HL-60 (cell line): ENCODE measurements at places on chromosomes 2 and 18.

DNA sequence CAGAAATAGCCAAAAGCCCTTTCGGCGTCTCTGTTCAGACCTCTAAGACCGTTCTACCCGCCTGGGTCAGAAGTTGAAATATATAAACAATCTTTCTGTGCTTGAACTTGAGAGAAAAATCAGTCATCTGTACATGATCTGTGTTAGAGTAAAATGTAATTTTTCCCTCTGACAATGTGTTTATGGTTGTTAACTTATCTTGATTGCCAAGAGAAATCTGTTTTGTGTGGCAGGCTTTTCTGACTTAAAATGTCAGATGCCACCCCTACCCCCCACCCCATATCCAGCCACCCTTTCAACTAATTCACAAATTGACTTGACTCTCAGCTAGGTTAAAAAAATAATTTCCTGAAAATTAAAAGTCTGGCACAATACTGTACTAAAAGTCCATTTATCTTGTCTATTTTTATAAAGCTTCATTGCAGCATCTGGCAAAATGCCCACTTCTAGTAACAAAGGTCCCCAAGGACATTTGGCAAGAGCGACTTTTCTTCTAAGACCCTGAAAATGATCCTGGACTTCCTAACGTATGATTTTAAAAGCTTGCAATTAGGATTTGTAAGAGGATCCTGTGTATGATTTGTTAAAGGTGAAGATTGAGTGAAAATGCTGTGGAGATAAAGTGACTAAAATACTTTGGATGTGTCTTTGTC lies 304.2 kb downstream of the EPHA4 start:
- DNase-seq, result no peak

- DNase-seq, result no peak
Measured at GRCh38 chr2:41892476-41892875, 155.3 kb upstream of the PKDCC start.

DNA sequence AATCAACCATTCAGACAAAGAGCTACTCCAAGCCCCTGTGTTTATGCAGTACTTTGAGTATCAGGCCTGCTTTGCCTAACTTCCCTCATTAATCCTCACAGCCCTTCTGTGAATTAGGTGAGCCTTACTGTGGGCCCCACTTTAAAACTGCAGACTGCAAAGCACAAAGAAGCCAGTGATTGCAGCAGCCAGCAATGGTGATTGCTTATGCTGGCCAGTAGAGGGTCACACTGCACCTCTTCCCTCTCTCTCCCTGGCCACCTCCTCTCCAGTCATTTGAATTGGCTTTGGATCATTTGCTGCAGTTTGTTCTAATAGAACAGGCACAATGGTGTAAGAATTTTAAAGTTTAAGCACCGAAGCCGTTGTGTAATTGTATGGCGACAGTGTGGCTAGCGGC lies 229.9 kb downstream of the AGPS start:
- DNase-seq, result no peak

GRCh38 chr2:46410273-46411244 lies 68.8 kb upstream of the TMEM247 start:
- no peak for DNase-seq

DNA sequence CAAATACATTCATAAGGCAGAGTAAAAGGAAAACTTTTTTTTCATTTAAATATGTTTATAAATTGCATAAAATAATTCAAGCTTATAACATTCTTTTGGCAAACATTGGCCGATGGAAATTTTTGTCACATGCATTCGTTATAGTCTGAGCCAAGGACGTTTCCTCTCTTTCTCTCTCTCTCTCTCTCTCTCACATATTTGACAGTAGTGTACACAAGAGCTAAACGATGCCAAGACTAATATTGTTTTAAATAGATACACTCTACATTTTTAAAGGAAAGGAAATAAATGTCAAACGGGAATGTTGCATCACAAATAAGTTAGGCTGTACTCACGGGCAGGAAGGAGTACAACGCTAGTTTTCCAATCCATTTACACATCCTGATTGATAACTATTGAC lies 251.1 kb upstream of the SMIM21 start:
- DNase-seq, result no peak

DNA sequence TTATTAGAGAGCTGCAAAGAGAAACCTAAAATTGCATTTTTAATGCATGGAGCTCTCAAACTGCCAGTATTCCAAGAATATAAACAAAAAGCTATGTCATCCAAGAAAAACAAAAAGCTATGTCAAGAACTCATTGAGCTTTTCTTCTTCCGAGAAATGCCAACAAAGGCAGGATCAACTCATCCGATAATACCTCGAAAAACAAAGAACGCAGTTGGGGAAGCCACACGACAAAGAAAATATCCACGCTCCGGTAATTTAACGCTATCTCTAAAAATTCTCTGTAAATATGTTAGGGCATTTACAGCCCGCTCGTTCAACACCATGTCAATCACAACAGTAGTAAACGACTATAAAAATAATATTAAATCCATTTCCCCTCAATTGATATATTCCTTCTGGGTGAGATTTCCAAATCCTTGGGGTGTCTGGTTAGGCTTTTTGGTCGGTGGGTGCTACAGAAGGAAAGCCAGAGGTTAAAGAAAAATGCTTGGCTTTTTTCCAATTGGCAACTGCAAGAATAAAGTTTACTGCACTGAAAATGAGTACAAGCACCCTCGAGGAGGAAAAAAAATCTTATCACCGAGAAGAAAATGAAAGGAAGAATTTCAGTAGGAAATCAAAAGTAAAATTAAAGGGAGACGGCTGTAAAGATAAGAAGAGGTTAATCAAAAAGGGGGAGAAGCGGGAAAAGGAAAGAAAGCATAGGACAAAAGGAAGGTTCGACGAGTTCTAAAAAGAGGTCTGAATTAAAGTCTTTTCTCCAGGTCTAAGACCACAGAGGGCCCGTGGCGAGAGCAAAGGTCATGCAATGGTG lies 856 bp downstream of the TIA1 start:
- DNase-seq, result no peak

DNA sequence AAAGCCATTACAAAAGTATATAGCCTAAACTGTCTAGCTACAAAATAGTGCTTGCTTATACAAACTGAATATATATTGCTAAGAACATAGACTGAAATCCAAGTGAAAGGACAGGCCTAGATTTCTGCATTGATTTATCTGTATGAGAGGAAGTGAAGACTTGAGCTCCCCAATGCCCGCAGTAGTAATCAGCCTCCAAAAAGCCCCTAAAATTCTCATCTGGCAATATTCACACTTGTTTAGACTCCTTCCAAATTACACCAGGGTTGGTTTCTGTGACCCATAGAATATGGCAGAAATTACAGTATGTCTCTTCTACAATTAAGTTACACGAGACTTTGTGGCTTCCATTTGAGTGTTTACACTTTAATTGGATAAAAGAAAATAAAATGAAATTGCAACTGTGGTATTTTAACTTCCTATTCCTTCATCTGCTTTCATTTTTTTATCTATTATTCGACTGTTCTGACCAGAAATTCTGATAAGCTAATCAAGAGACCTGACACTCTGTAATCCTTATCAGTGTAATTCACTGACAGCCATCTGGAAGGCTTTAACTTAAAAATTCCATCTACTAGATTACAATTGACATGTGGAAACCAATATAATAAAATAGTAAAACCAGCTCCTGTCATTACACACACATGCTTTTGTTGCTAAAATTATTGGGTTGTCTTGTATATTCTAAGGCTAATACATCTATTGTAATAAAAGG lies 21.1 kb downstream of the ABCB11 start:
- DNase-seq, result no peak

DNA sequence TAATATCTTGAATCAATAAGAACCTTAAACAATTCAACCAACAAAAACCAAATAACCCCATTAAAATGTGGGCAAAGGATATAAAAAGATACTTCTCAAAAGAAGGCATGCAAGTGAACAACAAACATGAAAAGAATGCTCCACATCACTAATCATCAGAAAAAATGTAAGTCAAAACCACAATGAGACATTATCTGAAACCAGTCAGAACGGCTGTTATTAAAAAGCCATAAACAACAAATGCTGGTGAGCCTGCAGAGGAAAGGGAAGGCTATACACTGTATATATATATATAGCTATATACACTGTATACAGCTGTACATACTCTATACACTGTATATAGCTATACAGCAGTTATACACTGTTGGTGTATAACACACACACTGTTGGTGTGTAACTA lies 47.8 kb upstream of the GALNT13 start:
- no peak for DNase-seq

DNA sequence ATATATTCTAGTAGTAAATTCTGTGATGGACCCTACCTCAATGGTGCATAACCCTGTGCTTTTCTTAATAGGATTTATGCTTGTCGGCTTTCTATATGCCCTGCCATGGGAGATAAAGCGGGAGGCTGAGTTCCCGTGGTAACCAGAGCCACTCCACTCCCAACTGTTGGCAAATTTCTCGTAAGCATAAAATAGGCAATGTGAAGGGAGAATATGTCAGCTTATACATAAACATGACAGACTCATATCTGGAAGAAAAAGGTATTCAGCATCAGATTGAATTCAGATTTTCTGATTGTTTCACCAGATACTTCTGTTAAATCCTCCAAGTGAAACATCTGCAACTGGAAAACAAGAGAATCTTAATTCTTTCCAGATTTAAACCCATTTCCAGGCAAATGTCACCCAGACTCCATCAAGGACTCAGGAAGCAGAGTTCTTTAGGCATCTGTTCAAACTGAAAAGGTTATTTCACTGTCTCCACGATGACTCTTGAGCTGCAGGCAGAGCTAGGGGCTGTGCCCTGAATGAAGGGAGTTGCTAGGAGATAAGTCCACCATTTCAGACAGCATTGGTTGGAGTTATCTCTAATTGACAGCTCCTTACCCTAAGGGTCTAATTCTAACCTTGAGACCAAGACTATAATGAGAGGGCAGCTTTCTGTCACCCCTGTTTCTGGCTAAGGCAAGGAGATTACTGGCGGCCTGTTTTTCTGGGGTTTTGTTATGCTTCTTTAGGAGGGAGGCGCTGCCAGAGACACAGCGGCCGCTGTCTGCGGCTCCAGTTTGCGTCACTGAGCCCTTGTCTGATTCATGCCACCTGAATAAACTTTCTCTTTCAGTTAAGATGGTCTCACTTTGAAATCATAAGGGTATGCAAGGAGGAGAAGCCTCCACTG lies 381.3 kb downstream of the SOX11 start:
- no peak for DNase-seq

- DNase-seq, result no peak
Measured at GRCh38 chr2:60234274-60234986, 319.0 kb downstream of the BCL11A start.

DNA sequence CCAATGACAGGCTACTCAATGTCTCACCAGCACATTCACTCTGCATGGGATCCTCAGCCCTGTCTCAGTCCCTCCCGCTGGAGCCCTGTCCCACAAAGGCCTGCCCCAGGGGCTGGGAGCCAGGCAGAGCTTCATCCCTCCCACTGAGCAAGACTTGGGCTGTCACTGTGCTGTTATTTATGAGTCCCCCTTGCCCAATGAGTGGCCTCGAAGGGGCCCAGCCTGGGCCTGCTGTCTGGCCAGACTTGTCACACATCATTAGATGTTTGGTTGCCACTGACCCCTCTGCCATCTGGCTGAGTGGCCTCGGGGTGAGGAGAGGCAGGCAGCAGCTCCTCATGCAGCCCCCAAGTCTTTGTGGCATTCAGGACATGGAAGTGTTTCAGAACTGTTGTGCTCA lies 330.6 kb upstream of the SKOR2 start:
- no peak for DNase-seq

DNA sequence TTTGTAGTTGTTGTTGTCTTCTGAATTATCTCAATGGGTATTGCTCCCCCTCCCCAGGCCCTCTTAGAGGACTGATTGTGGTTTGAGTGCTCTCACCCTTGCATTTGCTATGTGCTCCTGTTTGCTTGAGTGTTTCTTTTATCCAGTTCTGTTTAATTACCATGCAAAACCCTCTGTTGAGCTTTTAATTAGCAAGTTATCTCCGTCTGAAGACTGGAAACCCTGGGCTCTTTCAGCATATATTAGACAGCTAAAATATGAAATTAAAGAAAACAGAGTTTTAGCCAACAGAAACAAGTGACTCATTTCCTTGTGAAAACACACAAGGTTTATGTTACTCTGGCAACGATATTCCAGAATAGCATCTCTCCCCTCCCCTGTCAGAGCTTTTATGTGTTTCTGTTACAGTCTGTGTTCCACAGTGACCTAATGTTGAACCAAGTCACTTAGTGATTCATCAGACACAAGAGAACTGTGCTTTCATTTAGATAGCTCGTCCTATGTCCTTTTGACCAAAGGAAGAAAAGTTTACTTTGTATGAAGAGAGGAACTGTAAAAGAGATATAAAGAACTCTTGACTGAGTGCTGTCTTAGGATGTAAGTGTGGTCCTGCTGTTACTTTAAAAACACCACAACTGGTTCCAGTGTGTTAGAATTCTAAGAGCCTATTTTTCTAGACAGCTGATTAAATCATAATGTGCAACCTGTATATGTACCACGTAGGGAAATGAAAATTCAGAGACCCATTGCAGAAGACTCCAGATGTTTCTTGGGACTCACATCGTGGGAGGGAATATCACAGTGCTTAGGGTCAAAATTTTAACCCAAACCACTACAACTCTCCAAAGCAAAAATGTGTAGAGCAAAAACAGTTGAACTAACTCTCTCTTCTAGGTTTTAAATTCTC lies 172.8 kb upstream of the RBMS1 start:
- DNase-seq, result no peak

DNA sequence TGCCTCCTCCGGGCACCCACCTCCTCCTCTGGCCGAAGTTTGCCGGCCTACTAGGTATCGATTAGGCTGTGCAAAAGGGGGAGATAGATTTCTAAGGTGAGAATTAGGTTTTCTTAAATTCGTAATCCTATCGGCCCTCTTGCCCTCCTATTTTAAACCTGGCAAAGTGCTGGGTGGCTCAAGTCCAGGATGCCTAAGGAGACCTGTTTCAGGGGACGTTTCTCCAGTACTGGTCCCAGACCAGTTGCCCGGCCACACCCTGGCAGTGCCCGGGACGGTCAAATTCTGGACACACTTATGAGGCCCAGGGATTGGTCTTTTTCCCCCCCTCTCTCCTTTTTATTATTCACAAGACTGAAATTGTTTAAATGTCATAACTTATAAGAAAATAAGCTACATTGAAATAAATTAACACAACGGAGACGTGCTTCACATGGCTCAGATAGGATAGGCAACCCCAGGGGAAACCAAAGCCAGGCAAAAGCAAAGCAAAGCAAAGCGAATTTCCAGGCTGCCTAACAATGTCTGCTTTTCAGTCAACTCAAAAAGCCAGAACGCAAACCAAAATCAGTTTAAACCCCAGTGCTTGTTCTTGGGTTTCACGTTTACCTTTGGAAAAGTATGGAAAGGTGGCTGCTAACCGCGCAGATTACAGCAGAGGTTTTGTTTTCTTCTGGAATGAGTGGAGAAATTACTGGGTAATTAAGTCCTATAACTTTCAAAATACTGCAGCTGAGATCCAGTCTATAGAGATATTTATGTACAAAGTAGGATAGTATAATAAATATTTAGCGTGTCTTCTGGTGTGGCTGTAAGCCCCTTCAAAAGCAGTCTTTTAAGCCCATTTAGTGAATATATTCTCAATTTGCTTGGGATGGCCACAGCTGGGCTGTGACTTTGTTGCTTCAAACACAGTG lies 3.0 kb downstream of the GBX2 start:
- no peak for DNase-seq

- DNase-seq, result no peak
Measured at GRCh38 chr18:79528846-79529245, 133.1 kb downstream of the NFATC1 start.

- no peak for DNase-seq
Measured at GRCh38 chr2:216015722-216016464, 2.5 kb upstream of the MREG start.

- no peak for DNase-seq
Measured at GRCh38 chr2:182724656-182725055, 8.6 kb downstream of the DNAJC10 start.

GRCh38 chr18:27604583-27604982 lies 419.5 kb upstream of the CHST9 start:
- DNase-seq, result no peak
